ENCODE measurements at places on chromosomes 3 and 15.

DNA sequence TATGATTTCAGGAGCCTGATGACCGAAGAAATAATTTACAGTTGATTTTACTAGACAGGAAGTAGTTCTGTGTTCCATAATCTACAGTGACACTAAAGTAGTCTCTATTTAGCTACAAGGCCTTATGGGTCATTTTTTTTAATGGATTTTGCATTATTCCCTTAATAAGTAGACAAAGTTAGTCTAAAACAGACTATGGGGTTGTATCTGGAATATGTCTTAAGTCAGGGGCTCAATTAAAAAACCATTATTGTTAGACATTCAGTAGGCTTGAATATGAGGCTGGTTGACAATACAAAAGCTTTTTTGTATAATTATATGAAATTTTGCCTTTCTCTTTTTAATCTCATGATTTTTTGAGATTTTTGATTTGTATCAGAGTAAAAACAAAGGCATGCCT lies 820.0 kb upstream of the SEMA6D start:
- no peak for ATAC-seq

DNA sequence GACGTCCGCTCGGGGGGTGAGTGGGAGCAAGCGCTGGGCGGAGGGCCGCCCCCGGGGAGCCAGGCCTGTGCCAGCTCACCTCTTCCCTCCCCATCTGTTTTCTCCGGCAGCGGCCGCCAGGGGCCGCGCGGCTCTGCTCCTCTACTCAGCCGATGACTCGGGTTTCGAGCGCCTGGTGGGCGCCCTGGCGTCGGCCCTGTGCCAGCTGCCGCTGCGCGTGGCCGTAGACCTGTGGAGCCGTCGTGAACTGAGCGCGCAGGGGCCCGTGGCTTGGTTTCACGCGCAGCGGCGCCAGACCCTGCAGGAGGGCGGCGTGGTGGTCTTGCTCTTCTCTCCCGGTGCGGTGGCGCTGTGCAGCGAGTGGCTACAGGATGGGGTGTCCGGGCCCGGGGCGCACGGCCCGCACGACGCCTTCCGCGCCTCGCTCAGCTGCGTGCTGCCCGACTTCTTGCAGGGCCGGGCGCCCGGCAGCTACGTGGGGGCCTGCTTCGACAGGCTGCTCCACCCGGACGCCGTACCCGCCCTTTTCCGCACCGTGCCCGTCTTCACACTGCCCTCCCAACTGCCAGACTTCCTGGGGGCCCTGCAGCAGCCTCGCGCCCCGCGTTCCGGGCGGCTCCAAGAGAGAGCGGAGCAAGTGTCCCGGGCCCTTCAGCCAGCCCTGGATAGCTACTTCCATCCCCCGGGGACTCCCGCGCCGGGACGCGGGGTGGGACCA lies 632 bp upstream of the CRELD1 start:
- peak; percentile 83 for ATAC-seq

DNA sequence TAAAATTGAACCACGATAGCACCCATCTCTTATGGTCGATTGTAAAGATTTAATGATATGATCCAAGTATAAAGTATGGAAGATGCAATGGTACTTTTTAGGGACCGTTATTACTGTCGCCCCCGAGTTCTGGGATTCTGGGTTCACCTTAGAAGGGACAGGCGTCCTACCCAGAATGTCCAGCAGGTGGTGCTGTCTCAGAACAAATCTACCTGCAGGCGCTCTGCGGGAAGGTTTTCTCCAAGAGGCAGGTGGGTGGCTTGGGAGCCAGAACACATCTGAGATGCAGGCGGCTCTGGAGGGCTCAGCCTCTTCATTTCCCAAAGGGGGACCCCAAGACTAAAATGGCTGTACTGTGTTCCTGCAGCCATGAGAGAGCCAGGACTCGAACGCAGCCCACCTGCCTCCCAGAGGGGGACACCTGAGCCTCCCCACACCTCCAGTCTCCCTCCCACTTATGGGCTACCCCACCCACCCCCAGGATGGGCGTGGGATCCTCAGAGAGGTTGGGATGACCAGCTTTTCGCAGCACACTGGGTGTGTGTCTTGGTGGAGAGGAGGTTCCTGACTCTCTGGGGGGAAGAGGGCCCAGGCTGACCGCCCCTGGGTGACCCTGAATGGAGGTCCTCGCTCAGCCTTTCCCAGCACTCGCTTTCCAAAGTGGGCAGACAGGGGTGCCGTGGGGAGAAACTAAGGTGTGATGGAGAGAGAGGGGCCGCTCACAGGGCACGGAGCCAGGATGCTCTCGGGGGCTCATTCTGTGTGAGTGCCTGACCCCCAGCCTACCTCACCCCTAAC lies 28.1 kb upstream of the CORO2B start:
- no peak for ATAC-seq

- ATAC-seq = no peak
Measured at GRCh38 chr3:9097495-9097894, 134.2 kb upstream of the RAD18 start.

DNA sequence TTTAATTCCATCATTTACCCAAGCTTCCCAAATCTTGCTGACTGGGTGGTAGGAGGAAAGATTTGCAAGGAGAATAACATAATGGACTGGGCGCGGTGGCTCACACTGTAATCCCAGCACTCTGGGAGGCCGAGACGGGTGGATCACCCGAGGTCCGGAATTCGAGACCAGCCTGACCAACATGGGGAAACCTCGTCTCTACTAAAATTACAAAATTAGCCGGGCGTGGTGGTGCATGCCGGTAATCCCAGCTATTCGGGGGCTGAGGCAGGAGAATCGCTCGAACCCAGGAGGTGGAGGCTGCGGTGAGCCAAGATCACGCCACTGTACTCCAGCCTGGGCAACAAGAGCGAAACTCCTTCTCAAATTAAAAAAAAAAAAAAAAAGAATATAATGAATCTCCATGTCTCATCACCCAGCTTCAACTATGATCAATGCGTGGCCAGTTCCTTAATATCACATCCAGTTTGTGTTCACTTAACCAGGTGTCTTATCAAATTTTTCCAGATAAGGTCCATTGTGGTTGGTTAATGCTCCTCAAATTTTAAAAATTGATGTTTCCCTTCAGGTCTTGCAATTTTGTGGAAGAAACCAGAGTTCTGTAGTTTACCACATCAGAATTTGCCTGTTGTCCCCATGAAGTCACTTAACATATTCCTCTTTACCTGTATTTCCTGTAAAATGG lies 1.3 kb upstream of the ABCF3 start:
- ATAC-seq = no peak

- no peak for ATAC-seq
Measured at GRCh38 chr15:38768970-38769369, 204.4 kb upstream of the RASGRP1 start.

DNA sequence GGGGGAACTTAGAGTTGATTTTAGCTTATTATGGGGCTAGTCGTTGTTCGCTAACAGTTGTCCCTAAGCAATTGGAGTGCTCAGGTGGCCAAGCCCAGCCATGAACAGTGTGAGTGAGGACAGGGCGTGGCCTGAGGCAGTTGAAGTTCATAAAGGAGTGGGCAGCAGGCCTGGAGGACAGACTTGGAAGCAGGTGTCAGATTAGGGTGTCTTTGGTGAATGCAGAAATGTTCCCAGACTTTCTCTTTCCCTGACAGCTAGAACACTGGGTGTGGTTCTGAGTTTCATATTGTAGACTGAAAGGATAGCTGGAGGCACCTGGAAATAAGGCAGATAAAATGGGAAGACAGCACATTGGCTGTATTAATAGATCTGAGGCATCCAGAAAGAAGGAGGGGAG lies 59.8 kb upstream of the FGD5 start:
- ATAC-seq = no peak

DNA sequence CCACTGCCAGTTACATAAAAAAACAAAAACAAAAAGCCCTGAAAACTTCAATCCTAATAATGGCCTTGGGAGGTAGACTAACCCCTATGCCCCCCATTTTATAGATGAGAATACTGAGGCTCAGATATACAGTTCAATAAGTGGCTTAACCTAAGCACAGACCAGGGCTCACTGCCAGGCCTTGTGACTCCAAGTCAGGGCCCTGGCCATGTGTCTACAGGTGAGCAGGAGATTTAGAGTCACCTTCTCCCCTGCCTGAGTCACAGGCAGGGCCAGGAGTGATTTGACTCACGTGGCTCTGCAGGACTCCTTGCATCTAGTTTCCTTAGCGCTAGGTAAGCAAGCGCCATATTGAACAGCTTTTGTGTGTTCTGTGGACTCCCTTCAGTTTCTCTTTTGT lies 98.6 kb upstream of the ETV5 start:
- peak; percentile 47 for ATAC-seq

GRCh38 chr15:35911052-35911777 lies 365.2 kb upstream of the DPH6 start:
- ATAC-seq = no peak

- no peak for ATAC-seq
Measured at GRCh38 chr3:172020763-172021162, 18.6 kb upstream of the FNDC3B start.

- ATAC-seq = no peak
Measured at GRCh38 chr3:122947196-122947595, 80.4 kb downstream of the SEMA5B start.

GRCh38 chr3:13746385-13746784 lies 133.5 kb downstream of the WNT7A start:
- ATAC-seq = no peak

- ATAC-seq = no peak
Measured at GRCh38 chr3:48896936-48897335, 1.7 kb downstream of the SLC25A20 start.

DNA sequence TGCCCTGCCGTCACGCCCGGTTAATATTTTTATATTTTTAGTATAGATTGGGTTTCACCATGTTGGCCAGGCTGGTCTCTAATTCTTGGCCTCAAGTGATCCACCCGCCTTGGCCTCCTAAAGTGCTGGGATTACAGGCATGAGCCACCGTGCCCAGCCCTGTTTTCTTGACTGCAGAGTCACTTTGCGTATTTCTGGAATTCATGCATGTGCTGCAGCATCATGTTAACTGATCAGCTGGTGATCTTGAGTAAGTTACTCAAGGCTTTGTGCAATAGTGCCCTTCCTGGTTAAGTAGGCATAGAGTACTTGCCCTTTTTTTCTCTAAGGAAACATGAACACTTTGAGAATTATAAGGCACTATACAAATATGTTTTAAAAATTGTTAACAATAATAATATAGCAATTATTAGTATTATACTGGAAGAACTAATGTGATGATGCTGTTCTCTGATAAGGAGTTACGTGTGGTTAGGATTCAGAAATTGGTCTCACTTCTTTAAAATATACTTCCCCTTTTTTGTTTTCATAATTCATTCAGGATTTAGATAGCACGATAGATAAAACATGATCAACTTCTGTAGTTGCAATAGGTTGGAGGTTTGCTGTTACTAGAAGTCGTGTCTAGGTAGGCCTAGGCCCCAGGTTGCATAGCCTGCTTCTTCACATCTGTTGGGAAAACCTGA lies 33.6 kb downstream of the GPR171 start:
- ATAC-seq = peak; percentile 20

GRCh38 chr3:108189440-108189839 lies 32.8 kb downstream of the IFT57 start:
- ATAC-seq = no peak

GRCh38 chr15:55993804-55994560 lies 570 bp upstream of the NEDD4 start:
- no peak for ATAC-seq

- ATAC-seq = no peak
Measured at GRCh38 chr15:90667073-90667754, 49.9 kb upstream of the BLM start.

DNA sequence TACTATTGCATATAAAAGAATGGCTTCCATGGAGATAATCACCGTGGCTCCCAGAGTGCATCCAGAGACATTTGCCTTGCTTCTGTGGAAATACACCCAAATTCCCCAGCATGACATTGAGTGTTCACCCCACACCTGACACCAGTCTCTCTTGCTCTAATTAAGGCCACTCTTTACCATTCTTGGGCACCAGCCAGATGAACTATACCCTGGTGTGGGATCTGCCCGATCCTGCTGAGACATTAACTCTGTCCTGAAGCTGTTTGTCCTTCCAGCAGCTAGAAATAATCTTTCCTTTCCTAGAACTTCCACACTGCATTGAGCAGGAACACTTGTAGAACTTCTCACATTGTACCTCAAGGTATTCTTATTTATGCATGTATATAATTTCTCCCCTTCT lies 105.2 kb downstream of the LPP start:
- no peak for ATAC-seq

- no peak for ATAC-seq
Measured at GRCh38 chr3:171955598-171955997, 83.8 kb upstream of the FNDC3B start.

GRCh38 chr3:157078131-157078810 lies 81.7 kb downstream of the CCNL1 start:
- ATAC-seq = peak; percentile 10

DNA sequence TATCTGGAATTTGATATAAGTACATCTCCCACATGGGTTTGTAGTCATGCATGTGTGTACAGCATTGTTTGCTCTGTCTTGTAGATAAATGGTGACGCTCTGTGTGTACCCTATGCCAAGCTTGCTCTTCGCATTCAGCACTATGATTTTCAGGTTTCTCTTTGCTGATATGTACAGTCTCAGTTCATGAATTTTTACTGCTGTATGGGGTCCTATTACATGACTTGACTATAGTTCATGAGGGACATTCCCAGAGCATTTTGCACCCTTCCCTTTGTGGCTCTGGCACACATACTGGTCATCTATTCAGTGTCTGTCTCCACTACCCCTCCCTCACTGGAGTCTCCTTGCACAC lies 132.7 kb downstream of the EEFSEC start:
- no peak for ATAC-seq

DNA sequence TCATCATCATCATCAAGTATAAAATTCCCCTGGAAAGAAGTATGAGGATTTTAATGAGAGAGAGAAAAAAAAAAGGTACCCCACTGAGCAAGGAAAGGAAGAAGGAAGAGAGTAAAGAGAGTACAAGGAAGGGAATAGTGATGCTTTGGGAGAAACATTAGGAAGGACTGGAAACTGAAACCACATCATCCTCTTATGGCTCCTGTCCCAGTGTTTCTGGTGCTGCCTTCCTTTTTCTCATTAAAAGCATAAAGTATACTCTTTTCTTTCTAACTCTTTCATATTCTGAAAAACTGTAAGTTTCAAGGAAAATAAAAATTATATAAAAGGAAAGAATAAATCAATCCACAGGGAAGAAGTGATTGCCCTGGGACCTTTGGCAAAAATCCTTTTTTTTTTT lies 616.4 kb upstream of the CBLB start:
- no peak for ATAC-seq

- ATAC-seq = peak; percentile 39
Measured at GRCh38 chr15:70151462-70151861, 53.7 kb upstream of the TLE3 start.

GRCh38 chr3:115627180-115628074 lies 4.1 kb downstream of the GAP43 start:
- ATAC-seq = no peak

- no peak for ATAC-seq
Measured at GRCh38 chr3:73433687-73434086, 191.1 kb downstream of the PDZRN3 start.

- ATAC-seq = no peak
Measured at GRCh38 chr3:114404590-114404989, 110.8 kb downstream of the TIGIT start.

DNA sequence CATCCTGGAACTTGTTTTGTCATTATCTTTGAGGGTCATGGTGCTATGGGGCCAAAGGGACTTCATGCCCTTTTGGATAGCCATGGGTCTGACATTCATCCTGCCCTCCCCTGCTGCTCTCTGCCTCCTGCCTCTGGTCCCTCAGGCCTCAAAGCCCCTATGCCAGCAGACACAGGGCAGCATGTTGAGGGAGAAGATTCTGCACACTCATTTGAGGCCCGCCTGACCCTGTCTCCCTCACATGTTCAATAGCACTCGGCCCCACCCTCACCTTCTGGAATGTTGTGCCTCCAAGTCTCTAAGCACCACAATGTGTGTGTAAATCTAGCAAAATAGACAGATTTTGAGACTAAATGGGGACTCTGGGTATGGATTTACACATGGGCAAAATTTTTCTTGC lies 178.7 kb upstream of the ANKRD28 start:
- ATAC-seq = no peak

- ATAC-seq = no peak
Measured at GRCh38 chr3:181896605-181897004, 184.9 kb downstream of the SOX2 start.

Measured in activated T-helper 17 cell treated with anti-CD3 and anti-CD28 coated beads, Interleukin-2, amount 50 U/mL, for 72 hours (primary cell).